Stimulated activated CD4-positive, alpha-beta T cell treated with anti-CD3 and anti-CD28 coated beads, Interleukin-1b, Interleukin-23, amount 100 ng/mL, for 24 hours (primary cell): ENCODE measurements at places on chromosomes 7 and 10.

DNA sequence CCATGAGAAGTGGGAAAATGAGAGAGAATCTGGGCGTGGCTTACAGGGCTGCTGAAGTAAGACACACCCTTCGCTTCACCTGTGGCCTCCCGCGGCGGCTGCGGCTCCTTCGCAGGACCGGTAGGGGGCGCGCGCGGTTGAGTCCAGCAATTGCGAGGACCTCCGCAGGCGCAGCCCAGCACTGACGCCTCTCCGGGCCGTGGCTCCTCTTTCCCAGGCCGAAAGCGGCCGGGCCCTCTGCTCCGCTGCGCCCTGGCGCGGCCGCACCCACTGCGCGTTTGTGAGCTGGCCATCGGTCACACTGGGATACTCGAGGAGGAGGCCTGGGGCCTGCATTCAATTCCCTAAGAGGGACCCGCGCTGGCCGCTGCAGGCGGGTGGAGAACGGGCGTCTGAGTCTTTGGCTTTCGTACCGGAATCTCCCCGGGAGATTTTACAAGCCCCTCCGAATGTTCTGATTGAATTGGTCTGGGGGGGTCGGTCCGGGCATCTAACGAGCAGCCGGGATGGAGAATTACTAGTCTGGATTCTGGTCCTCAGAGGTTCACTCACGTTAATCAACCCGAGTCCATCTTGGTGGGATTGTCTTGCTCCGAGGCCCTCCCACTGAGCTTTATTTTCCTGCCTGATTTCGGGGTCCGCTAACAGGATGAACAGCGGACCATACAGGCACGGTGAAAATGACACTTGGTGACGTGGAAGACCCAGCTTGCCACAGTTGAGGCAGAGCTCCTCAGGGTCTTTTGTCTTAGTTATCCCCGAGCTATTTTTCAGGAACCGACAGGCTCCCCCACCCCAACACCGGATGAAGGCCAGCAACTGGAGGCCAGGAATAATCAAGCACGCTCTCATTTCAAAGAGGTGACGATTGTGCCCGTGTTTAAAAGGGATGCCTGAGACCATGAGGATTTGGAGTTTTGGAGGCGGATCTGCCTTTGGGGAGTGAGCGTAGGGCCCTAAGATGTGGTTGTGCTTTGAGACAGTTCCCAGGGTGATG is at the start of gene LRRD1:
Gene LRRD1, minus strand, starts transcription at position 215 of the 997 bp plus-strand sequence. CDS start 13,940 bp downstream, outside the sequence.
- peak; percentile 76 for DNase-seq

GRCh38 chr10:103502849-103503660 is 9.6 kb downstream of the NEURL1 start:
- no peak for DNase-seq

- DNase-seq = no peak
Observed at GRCh38 chr7:39656415-39656814, 33.0 kb downstream of the RALA start.

DNA sequence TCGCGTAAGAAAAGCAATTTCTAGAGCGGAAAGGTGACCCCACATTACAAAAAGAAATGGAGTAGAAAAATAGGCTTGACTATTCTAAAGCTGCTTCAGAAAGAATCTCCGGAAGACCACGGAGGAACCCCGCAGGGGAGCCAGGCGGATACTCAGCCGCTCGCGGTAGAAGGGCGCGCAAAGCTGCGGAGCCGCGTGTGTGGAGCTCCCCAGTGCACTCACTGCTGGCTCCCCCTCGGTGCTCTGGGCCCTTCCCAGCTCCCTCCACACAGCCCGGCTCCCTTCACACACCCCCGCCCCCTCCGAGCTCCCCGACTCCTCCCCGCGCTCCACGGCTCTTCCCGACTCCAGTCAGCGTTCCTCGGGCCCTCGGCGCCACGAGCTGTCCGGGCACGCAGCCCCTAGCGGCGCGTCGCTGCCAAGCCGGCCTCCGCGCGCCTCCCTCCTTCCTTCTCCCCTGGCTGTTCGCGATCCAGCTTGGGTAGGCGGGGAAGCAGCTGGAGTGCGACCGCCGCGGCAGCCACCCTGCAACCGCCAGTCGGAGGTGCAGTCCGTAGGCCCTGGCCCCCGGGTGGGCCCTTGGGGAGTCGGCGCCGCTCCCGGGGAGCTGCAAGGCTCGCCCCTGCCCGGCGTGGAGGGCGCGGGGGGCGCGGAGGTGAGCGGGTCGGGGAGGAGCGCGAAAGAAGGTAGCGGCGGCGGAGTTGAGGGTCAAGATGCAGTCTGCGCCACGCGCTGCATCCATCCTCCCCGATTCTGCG is at the start of gene STEAP2:
Gene STEAP2, plus strand, starts transcription at position 350 of the 758 bp plus-strand sequence. CDS start 13,343 bp downstream, outside the sequence.
- DNase-seq = peak; percentile 14

DNA sequence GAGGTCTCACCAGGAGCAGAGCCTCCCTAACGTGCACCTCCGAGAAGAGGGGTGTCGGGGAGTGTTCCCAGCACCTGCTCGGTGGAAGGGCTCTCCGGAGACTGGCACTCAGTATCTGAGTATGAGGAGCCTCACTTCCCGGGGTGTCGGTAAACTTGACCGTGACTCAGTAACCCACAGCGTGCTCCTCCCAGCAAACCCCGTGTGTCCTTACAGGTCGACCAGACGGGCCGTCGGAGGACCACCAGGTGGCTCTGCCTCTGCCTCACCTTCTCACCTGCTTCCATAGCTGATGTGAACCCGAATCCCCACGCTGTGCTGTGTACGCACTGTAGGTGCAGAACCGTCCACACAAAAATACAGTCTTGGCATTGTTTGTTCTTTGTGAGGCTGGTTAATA is 29.0 kb upstream of the KNDC1 start:
- no peak for DNase-seq

GRCh38 chr7:91302794-91303193 is 38.6 kb downstream of the FZD1 start:
- no peak for DNase-seq

GRCh38 chr10:12993595-12993994 is 7.9 kb downstream of the CCDC3 start:
- DNase-seq = no peak
